Cortex of kidney (tissue), 1 donor: ENCODE measurements at places on chromosomes 11 and 22.

- DNase-seq, result no peak
Measured at GRCh38 chr11:119520400-119520799, 97.4 kb upstream of the THY1 start.

- DNase-seq, result no peak
Measured at GRCh38 chr22:50190941-50191741, 5.4 kb downstream of the TRABD start.

GRCh38 chr11:32706985-32707741, 87.3 kb downstream of the CCDC73 start:
- no peak for DNase-seq

- no peak for DNase-seq
Measured at GRCh38 chr11:122848186-122848585, 9.9 kb downstream of the CRTAM start.
